Urothelium cell line (cell line): ENCODE measurements at places on chromosomes 12 and 14.

GRCh38 chr14:50388256-50388931 lies 8.3 kb downstream of the CDKL1 start:
- no peak for DNase-seq

DNA sequence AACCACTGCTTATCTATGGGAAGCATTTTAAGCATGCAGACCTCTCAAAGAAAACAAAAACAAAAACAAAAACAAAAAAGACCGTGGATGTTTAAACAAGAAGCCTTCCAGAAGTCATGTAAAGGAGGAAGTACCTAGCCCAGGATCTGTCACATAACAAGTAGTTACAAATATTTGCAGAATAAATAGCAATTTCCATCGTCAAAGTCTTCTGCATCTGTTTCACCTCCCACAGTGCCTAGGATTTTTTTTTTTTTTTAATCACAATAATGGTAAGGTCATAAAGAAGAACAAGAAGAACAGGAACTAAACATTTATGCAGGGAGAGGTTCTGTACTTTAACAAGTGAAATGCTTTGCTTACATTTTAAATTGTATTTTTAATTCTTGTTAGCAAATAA lies 2.4 kb upstream of the STXBP6 start:
- DNase-seq, result no peak

DNA sequence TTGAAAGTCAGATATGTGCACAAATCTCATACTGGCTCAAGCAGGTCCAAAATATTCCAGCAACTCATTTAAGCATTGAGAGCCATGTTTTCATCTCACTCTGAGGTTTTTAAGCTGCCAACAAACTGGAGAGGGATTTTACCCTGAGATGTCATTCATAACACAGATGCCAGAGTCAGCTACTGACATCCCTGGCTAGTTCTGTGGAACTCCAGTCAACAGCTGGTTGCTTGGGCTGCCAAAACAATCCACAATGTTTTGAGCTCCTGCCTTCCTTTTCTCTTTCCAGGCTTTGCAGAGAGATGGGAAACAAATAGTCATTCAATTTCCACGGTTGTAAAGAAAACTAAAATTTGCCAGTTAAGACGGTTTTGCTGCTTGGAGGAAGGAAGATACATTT lies 621.2 kb upstream of the FBXO33 start:
- DNase-seq, result no peak

DNA sequence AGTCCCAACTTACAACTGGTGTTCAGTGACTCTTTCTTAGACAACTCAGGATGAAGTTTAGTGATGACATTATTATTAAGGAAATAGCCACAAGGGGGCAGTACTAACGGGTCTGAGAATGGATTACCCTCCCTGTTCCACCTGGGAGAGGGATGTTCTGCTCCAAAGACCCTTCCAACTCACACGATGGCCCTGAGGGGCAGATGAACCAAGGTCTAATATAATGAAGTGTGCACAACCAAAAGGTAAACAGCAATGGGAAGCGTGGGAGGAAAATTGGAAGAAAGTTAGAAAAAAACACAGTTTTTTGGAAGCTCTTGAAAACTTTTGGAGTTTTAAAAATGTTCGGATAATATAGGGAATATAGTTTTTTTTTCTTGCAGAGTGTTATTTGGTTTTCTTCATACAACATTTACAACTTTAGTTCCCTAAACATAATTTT lies 24.0 kb downstream of the FGF6 start:
- DNase-seq, result peak; percentile 73

- peak; percentile 92 for DNase-seq
These were observed 180.0 kb upstream of the PRMT8 start for GRCh38 chr12:3311027-3311402.
